NCI-H1417 treated with DMSO at 0.1 percent for 48 hours (cell line): ENCODE measurements at places on chromosomes 13 and 19.

GRCh38 chr19:33532859-33533460, 11.4 kb upstream of the PEPD start:
- no peak for DNase-seq

DNA sequence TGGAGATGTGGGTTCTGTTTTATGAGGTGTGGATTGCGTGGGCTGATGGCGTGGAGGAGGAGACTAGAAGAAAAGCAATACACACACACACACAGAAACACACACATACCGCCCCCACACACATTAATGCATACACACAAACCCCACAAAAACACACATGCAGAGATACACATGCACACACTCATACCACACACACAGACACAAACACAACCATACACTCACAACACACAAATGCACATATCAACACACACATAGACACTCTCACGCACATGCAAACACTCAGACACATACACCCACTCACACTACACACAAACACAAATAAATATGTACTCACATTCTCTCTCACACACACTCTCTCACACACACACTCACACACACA, 75.7 kb upstream of the UBL3 start:
- DNase-seq = no peak

GRCh38 chr13:93298713-93299112, 72.1 kb downstream of the GPC6 start:
- DNase-seq = no peak

- no peak for DNase-seq
Observed at GRCh38 chr19:52198678-52199077, 8.8 kb downstream of the PPP2R1A start.

DNA sequence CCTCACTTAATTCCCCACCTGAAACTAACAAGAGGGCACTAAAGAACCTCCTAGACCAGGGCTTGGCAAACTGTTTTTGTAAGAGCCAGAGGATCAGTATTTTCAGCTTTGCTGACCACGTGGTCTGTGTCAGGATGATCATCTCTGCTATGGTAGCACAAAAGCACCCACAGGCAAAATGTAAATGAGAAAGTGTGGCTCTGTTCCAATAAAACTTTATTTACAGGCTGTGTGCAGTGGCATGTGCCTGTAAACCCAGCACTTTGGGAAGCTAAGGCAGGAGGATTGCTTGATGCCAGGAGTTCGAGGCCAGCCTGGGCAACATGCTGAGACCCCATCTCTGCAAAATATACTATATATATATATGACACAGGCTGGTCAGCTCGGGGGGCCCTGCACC, 31.2 kb downstream of the DNMT1 start:
- DNase-seq = no peak

DNA sequence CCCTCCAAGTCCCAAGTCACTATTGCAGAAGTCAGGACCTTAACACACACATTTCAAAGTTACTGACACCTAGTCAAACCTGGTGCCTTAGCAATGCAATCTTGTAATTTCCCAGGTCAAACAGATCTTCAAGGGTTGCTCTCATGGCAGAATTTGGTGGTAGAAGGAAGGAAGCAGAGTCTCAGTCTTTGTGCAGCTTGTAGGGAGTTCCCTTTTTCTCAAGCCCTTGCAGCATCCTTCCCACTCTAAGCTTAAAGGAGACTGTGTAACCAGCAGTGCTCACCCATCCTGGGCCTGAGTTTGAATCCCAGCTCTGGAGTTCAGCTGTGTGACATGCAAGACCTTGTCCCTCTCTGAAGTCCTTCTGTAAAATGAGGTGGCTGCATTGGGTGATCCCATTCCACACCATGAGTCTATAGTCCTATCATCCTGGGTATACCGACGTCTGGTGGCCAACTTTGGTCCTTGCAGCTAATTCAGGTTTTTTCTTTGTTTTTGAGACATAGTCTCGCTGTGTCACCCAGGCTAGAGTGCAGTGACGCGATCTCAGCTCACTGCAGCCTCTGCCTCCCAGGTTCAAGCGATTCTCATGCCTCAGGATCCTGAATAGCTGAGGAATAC, 9.8 kb downstream of the SIGLEC10 start:
- DNase-seq = no peak

DNA sequence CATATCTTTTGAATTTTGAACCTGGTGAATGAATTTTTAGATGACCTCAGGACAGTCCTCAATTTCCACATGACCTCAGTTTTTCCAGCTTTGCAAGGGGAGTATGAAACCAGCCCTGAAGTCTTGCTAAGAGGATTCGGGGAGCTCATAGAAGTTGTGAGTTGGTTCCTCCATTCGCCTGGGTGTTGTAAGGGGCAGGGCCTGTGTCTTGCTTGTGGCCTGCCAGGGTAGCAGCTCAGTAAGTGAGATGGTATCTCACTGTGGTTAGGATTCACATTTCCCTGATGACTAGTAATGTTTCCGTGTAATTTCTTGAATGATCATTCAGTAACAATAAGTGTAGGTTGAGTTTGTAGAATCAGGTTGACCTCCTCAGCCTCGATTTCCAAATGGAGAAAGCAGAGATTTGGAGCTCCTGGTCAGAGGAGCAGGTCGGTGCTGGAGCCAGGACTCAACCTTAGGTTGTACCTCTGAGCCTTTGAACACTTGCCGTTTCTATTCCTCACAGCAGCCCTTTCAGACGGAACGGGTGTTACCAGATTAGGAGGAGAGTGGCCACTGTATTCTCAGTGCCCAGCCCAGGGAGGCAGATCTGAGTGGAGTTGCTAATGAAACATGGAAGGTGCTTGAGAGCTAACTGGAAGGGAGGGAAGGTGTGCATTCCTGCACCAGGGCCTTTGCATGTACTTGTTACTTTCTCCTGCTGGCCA, 14.6 kb downstream of the NACC1 start:
- DNase-seq = no peak

GRCh38 chr19:16782719-16783118, 46.5 kb upstream of the SIN3B start:
- no peak for DNase-seq

DNA sequence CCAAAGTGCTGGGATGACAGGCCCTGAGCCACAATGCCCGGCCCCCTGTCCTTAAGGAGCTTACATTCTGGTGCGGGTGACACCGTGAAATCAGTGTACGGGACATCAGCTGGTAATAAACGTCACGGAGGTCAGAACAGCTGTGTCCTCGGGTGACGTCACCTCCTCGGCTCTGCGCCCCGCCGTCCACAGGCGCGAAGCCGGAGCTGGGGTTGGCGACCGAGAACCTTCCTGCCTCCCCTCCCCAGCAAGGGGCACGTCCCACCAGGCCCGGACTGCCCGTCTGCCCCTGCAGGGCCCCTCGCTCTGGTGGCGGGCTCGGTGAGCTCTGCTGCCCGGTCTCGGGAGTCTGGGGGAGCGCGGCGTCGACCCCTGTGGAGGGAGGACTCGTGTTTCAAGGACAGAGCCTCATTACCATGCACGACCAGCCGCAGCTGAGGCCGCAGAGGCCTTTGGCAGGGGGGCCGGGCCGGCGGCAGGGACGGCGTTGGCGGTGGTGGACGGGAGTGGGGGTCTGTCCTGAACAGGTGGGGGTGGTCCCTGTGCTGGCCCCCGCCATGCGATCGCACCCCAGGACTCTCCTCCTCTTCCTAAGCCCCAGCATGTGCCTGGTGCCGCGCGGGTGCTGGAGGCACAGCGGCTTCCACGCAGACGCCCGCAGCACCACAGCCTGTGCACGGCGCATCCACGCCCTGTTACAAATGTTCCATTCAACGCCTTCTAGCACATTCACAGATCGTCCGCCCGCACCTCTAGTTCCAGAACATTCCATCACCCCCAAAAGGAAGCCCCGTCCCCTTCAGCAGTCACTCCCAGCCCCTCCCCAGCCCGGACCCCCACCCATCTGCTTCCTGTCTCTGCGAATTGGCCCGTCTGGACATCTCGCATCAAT, 5.4 kb downstream of the LINGO3 start:
- DNase-seq = no peak

GRCh38 chr13:111947026-111947810, 119.7 kb upstream of the SOX1 start:
- DNase-seq = no peak

DNA sequence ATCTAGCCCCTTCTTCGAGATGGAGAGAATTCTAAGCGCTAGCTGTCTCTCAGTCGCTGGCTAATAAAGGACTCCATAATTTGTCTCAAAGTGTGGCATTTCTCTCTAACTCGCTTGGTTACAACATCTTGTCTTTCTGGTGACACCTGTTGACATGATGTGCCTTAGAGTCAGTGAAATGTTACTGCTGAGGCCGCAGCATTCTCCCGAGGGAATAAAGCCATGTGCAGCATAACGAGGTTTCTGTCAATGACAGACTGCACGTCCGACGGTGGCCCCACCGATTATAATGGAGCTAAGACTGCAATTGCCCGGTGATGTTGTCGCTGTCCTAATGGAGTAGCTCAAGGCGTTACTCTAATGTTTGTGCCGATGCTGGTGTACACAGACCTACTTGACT, 20.3 kb upstream of the GPR32 start:
- no peak for DNase-seq

- DNase-seq = no peak
Observed at GRCh38 chr13:31722673-31723072, 16.7 kb upstream of the RXFP2 start.
